T-helper 17 cell (primary cell): ENCODE measurements at places on chromosomes 3 and 15. TPM values are rescaled to one million over a fixed set of nuclear protein-coding genes. Genes with fewer than 3 reads are reported as not detected.

PHC3 gene
- total RNA-seq, result 124 TPM

CACNA2D2 gene
- total RNA-seq, result 2.2 TPM

TM4SF18 gene
- not detected for total RNA-seq

TRAK1 gene
- total RNA-seq, result 23.8 TPM

RTP4 gene
- 1.7 TPM for total RNA-seq

EFCC1 gene
- not detected for total RNA-seq

C3orf22 gene
- total RNA-seq, result not detected

PLSCR4 gene
- total RNA-seq, result not detected

NSMCE3 gene
- 29.1 TPM for total RNA-seq

VPS33B gene
- 23.6 TPM for total RNA-seq

ADAMTS17 gene
- 8.1 TPM for total RNA-seq

CERS3 gene
- 2.0 TPM for total RNA-seq

TMEM212 gene
- not detected for total RNA-seq

EPHB3 gene
- total RNA-seq, result 0.35 TPM

EEFSEC gene
- 14.0 TPM for total RNA-seq

KBTBD13 gene
- total RNA-seq, result not detected

IGSF11 gene
- total RNA-seq, result not detected

SUCNR1 gene
- total RNA-seq, result 1.6 TPM

RBP2 gene
- not detected for total RNA-seq

HYAL1 gene
- total RNA-seq, result not detected

CCK gene
- not detected for total RNA-seq

WDR49 gene
- total RNA-seq, result 0.78 TPM

ARGFX gene
- not detected for total RNA-seq

SLC9C1 gene
- not detected for total RNA-seq

IL12A gene
- 3.2 TPM for total RNA-seq

SLC7A14 gene
- total RNA-seq, result not detected

TMCO5A gene
- not detected for total RNA-seq

CCRL2 gene
- 2.4 TPM for total RNA-seq

SCN5A gene
- total RNA-seq, result 0.05 TPM

TMEM158 gene
- 6.5 TPM for total RNA-seq

FGF12 gene
- total RNA-seq, result not detected

CHRNA5 gene
- total RNA-seq, result 0.39 TPM

GOLGA8N gene
- total RNA-seq, result 3.9 TPM

NMNAT3 gene
- 1.7 TPM for total RNA-seq

MED12L gene
- 1.8 TPM for total RNA-seq

CAMP gene
- not detected for total RNA-seq

RTF1 gene
- 42.0 TPM for total RNA-seq

HYKK gene
- 2.0 TPM for total RNA-seq

CELSR3 gene
- total RNA-seq, result 6.9 TPM

GHSR gene
- not detected for total RNA-seq

SAMD7 gene
- not detected for total RNA-seq

MNS1 gene
- total RNA-seq, result not detected

SH3GL3 gene
- 0.34 TPM for total RNA-seq

TGM4 gene
- total RNA-seq, result not detected

KLHL6 gene
- 35.7 TPM for total RNA-seq

GOLGA6L9 gene
- 3.0 TPM for total RNA-seq

ACSBG1 gene
- 0.05 TPM for total RNA-seq

FAM174B gene
- 4.3 TPM for total RNA-seq

AP3S2 gene
- 29.1 TPM for total RNA-seq

LRRC31 gene
- total RNA-seq, result not detected

ACTC1 gene
- not detected for total RNA-seq

UQCRC1 gene
- 92.1 TPM for total RNA-seq

CTXND1 gene
- total RNA-seq, result not detected

ZBTB20 gene
- 55.3 TPM for total RNA-seq

BCL2A1 gene
- total RNA-seq, result 23.3 TPM

CDCP1 gene
- 0.31 TPM for total RNA-seq
